CD4-positive, alpha-beta T cell treated with Interleukin-21 for 1 hour (primary cell): ENCODE measurements at places on chromosomes 3 and 15.

DNA sequence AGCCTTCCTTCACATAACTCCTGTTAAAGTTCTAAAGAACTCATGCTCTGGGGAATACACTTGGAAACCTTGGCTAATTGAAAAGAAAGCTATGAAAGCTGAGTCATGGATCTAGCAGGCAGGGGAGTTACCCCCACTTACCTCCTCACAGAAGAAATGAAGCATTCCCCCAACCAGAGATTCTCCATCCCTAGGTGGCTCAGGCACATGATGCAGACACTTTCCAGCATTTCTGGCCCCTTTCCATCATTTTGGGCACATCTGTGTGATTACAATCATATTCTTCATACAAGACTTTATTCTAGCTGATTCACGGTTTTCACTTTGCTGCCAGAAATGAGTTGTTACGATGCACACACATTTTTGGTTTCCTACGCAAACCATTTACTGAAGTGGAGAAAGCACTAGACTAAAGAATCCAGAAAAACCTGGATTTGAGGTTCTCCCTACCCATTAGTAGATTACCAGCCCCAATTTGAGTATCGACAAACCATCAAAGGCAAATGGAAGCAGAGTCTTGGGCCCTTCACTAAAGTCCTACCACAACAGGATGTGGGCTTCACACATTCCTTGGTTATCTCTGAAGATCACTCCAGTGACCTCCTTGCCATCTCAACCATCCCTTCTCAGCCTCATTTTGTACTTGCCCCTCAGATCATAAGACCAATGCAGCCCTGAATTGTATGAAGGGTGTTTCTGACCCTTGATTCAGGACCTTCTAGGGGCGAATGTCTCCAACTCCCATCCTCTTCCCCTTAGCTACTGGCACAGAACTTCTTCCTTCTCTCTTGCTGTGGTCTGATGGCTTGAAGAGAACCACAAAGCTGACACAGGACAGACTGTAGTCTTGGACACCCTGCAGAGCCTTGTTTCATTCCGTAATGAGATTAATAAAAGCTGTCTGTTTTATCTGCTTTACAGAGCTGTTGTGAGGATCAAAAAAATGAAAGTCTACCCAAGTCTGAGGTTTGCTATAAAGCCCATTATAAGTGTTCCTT, 42.5 kb upstream of the SNRK start:
- DNase-seq = peak; percentile 53

GRCh38 chr15:63401078-63401477, 19.4 kb upstream of the CA12 start:
- DNase-seq = no peak

DNA sequence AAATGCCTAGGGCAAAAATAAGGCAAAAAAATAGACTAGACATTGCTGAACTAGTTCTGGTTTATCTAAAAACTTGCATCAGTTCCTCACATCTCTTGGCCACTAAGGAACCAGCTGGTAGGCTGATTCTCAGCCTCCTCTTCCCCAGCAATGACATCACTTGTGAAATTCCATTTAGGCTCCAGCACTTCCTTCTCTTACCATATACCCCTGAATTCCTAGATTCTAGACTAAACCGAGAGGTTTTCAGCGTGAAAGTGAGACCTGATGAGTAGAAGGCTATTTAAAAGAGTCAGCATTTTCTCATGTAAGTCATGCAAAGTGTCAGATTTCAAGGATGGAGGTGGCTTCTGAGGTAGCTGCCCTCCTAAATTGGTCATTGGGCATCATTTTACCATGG, 247.1 kb upstream of the CDIN1 start:
- DNase-seq = no peak

GRCh38 chr15:88029696-88030095, 226.8 kb downstream of the NTRK3 start:
- no peak for DNase-seq

DNA sequence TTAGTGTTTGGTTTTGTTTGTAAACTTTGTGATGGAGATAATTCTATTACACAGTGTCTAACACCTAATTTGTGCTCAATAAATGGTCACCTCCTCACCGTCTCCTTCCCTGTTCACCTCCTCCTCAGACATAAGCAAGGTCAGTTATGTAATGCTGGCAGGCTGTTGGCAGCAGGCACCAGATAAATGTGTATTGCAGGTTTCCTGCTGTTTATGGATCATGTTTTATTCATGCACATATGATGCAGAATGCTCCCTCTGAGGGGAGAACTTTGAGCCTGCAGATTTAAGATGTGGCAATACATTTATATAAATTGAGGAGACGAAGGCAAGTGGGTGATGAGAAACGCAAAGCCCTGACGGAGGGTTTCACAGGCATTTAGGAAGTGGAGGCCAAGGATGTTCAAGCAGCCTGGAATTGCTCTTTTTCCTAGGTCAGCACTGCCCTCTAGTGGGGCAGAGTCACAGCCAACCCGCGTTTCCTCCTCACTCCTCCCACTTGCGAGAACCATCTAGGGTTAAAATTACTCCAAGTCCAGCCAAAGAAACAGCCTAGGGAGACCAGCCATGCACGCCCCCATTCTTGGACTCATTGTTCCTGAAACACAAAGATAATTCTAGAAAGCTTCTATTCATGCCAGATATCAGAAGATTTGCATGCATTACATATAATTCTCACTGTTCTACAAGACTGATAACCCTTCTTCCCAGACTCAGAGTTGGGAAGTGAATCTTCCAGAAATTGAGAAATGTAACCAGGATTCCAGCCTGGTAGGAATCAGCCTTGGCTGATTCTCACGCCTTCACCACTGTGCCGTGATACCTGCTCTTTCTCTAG, 228.7 kb downstream of the SLCO3A1 start:
- DNase-seq = peak; percentile 54

- DNase-seq = no peak
Measured at GRCh38 chr3:150124142-150124541, 153.4 kb upstream of the PFN2 start.

DNA sequence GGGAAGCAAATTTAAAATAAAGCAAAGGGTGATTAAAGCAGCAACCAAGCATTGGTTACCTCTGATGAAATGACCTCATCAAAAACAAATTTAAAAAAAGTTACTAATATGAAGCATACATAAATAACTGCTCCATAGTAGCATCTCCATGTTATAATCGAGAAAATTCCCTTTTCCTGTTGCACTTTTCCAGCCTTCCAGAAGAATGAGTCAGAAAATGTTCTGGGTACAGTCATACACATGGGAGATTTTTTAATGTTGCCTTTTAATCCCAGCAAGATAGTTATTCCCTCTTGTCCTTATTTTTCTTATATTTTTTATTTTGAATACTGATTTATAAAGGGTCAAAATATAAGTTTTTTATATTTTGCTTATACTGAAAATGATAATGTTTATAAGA, 2.6 kb upstream of the TMCO5A start:
- no peak for DNase-seq

- DNase-seq = no peak
Measured at GRCh38 chr3:111961461-111962164, 17.2 kb upstream of the ABHD10 start.

DNA sequence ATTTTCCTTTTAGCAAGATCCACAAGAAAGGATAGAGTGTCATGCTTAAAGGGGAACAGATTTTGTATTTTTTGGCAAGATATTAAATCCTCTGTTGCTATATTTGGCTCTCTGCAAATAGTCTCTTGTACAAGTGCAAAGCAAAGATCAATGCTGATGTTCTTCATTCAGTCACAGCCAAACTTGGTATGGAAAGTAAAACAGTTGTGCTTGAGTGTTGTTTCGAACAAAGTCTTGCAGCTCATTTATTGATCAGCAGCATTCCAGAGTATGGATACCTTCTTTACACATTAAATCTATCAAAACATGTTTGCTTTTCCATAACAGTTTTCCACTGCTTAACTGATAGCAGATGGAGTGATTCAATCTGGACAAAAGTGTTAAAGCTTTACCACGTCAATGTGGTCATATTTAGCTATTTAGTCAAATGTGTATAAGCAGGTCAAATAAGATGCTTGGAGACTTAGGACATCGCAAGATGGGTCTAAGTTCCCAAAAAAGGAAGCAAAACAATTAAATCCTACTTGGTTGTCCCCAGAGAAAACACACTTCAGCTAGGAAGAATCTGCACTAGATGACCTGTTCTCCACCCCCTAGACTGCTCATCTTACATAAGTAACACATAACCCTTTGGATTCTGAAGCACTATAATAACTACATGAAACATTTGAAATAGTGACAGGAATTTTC, 52.4 kb downstream of the VGLL3 start:
- DNase-seq = no peak

DNA sequence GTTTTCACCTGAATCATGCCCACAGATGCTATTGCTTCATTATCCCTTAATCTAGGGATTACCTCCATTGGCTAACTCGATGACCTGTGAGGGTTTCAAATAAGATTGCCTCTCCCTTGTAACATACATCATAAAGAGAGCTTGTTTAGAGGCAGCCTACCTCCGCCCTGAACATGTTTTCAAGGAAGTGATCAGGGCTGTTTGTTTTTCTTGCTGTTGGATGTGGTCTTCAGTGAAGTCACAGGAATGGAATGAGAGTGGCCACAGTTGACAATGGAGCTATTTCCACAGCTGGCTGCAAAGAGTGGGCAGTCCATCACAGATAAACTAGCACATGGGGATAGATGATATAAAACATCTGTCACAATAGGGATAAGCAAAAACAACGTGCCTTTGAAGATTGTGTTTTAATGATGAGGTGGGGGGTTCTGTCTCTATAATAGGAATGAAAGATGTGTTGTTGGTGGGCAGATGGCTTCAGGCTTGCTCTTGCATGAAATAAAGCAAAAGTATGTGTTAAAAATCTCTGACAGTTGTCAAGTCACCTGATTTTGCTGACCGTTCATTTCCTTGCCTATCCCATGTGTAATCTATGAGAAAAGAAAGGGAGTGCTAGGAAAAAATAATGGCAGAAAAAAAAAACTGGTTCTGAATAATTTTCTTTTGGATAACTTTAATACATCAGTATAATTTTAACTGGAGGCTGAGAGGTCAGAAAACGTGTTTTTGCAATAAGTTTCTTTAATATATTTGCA, 642.3 kb downstream of the RBMS3 start:
- DNase-seq = no peak

DNA sequence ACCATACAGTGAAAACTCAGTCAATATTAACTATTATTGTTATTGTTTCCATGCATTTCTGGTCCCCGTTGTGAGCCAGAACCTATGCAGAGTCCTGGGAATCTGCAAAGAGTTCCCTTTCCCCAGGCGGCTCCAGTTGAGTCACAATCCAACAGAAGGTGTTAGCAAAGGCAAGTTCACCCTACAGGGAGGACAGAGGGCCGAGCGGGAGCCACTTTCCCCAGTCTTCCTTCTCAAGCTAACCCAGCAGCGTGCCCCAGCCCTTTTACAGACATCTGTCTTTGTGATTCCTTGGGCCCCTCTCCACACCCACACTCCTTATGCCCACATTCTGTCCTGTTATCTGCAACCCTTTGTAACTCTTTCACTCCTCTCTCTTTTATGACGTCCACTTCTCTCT, 13.1 kb upstream of the LTF start:
- DNase-seq = no peak

- DNase-seq = no peak
Measured at GRCh38 chr15:71893691-71894090, 83.3 kb downstream of the NR2E3 start.

DNA sequence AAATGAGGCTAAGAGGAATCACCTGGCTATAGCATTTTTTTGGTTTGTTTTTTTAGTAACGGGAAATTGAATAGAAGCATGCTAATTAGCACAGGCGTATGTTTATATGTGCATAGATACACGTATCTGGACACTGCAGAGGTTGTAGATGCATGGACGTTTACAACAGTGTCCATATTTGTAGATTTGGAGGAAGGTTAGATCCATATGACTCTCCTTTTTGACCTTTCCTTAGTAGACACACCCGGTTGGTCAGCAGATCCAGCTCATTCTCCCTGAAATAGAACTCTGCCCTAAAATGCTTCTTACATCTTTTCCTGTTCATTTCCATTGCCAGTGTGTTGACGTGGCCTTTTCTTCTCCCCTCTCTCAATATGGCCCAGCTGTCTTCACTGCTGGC, 60.1 kb downstream of the SLCO3A1 start:
- DNase-seq = no peak

- DNase-seq = no peak
Measured at GRCh38 chr3:138675393-138675792, 66.8 kb downstream of the FAIM start.

GRCh38 chr3:136543385-136543784, 208.8 kb downstream of the STAG1 start:
- no peak for DNase-seq

GRCh38 chr15:36186376-36186775, 393.1 kb upstream of the CDIN1 start:
- no peak for DNase-seq

- no peak for DNase-seq
Measured at GRCh38 chr3:107870943-107871638, 219.7 kb downstream of the CD47 start.

- DNase-seq = no peak
Measured at GRCh38 chr15:38781196-38781595, 216.6 kb upstream of the RASGRP1 start.

GRCh38 chr15:59521443-59521842, 83.5 kb downstream of the FAM81A start:
- DNase-seq = no peak

- no peak for DNase-seq
Measured at GRCh38 chr15:78110916-78111475, 18.6 kb downstream of the SH2D7 start.

DNA sequence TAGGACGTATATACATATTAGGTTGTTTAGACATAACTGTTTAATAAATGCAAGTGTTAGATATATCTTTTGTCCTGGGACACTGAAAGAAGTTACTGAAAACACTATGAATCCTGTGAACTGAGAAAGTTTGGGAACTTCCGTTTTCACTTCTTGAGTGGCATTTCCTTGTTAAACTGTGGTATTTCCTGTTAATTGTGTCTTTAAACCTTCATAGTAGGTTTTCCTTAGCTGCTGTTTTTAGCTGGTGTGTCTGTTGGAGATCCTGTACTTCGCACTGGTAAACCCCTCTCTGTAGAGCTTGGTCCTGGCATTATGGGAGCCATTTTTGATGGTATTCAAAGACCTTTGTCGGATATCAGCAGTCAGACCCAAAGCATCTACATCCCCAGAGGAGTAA, 37.1 kb downstream of the ATP6V1A start:
- no peak for DNase-seq

GRCh38 chr3:149245738-149246451, 24.3 kb upstream of the CP start:
- peak; percentile 7 for DNase-seq

GRCh38 chr15:60390231-60390630, 7.6 kb downstream of the ANXA2 start:
- DNase-seq = no peak

GRCh38 chr3:123949641-123950040, 11.4 kb downstream of the CCDC14 start:
- no peak for DNase-seq

GRCh38 chr3:115693868-115694267, 70.6 kb downstream of the GAP43 start:
- DNase-seq = no peak

- DNase-seq = no peak
Measured at GRCh38 chr3:134846911-134847317, 51.9 kb downstream of the EPHB1 start.

DNA sequence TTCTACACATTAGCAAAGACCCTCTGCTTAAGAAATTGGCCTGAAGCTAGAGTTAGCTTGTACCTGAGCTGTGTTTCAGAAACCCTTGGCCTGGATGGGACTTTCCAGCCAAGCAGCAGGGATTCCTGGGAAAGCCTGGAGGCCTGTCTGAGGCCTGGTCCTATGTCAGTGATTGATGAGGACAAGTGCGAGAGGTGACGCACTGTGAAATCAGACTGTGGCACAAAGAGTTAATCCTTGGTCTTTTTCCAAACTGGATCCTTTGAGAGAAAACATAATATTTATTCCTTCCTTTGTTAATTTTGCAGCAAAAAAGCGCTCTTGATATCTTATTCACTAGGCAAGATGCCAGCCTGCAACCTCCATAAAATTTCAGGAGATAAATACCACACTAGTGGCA, 225.0 kb upstream of the ATP11B start:
- DNase-seq = no peak
